IMR-90 (cell line): ENCODE measurements at places on chromosomes 6 and 20.

DNA sequence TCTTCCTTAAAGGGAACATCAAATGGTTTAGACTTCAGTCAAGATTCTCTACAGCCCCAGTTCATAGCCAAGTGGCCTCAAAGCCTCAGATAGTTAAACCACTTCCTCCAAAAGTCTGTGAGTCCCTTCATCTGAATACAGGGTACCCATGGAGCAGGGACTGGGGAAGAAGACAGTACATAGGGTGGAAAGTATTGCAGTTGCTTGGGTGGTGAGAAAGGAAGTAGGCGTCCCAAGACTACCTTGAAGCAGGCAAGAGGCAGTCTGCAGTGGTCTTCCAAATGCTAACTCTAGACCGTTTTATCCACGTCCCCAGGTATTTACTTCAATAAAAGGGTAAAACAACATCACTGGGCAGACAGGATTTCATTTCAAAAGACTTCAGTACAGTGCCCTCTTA is 2.0 kb downstream of the FYN start:
- H3K27me3 ChIP-seq, result 0 out of 2 replicates have a peak, but pooled peaks cover 2% of the 10 kb centered on the region
- no peak overlapping the region for H3K27ac ChIP-seq
- peak overlapping the region; percentile 18 for H3K4me3 ChIP-seq
- H3K4me1 ChIP-seq, result peaks cover 1% of the 10 kb centered on the region; the same call in 1 of the 2 replicates
- no peaks in the 10 kb centered on the region for H3K36me3 ChIP-seq
- no peak for DNase-seq

- H3K4me3 ChIP-seq, result no peak overlapping the region
- DNase-seq, result peak; percentile 72
- peaks cover 2% of the 10 kb centered on the region for H3K36me3 ChIP-seq
- no peaks in the 10 kb centered on the region for H3K27me3 ChIP-seq
Observed at GRCh38 chr6:56677559-56677958, 34.9 kb upstream of the DST start.

GRCh38 chr20:52996658-52997057 is 24.5 kb downstream of the TSHZ2 start:
- no peaks in the 10 kb centered on the region for H3K36me3 ChIP-seq
- H3K4me3 ChIP-seq, result no peak overlapping the region
- H3K27ac ChIP-seq, result no peak overlapping the region
- DNase-seq, result no peak
- no peaks in the 10 kb centered on the region for H3K27me3 ChIP-seq
- peaks cover 2% of the 10 kb centered on the region; the same call in 1 of the 2 replicates for H3K4me1 ChIP-seq

GRCh38 chr6:74605922-74606581 is 599.8 kb downstream of the COL12A1 start:
- peaks cover 22% of the 10 kb centered on the region for H3K4me1 ChIP-seq
- no peak for DNase-seq
- H3K36me3 ChIP-seq, result no peaks in the 10 kb centered on the region
- H3K27me3 ChIP-seq, result no peaks in the 10 kb centered on the region
- H3K4me3 ChIP-seq, result no peak overlapping the region
- H3K27ac ChIP-seq, result peak overlapping the region; percentile 72; the same call in 1 of the 2 replicates

- no peak for DNase-seq
- peaks cover 3% of the 10 kb centered on the region; the same call in 1 of the 2 replicates for H3K4me1 ChIP-seq
- H3K27me3 ChIP-seq, result peaks cover 2% of the 10 kb centered on the region; the same call in 1 of the 2 replicates
- no peaks in the 10 kb centered on the region for H3K36me3 ChIP-seq
Observed at GRCh38 chr6:136338486-136338885, 48.8 kb upstream of the BCLAF1 start.

DNA sequence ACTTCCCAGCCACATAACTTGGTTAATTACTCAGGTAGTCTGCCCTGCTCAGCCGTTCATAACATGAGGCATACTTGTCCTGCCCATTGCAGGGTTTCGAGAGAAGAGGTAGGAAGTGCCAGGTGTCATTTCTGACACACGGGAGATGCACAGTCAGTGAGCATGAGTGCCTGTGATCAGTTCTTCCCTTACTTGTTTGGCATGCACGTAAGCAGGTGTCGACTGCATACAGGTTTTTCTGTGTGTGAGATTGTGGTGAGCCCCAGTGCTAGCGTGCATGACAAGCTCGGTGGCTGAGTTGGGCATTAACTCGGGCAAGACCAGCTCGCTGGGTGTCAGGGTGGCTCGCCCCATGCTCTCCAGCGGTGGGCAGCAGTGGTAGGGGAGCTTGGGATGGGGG is 51.2 kb upstream of the SLC22A1 start:
- H3K27me3 ChIP-seq, result no peaks in the 10 kb centered on the region
- DNase-seq, result no peak
- no peaks in the 10 kb centered on the region for H3K4me1 ChIP-seq
- no peak overlapping the region for H3K4me3 ChIP-seq

- H3K27me3 ChIP-seq, result no peaks in the 10 kb centered on the region
- no peak overlapping the region for H3K4me3 ChIP-seq
- no peak overlapping the region for H3K27ac ChIP-seq
- no peak for DNase-seq
- no peaks in the 10 kb centered on the region for H3K4me1 ChIP-seq
- H3K36me3 ChIP-seq, result no peaks in the 10 kb centered on the region
Observed at GRCh38 chr6:79334674-79335073, 100.2 kb upstream of the HMGN3 start.
